Placental pericyte (primary cell): ENCODE measurements at places on chromosomes 3 and 15. TPM values are rescaled to one million over a fixed set of nuclear protein-coding genes. Genes with fewer than 3 reads are reported as not detected.

Gene SEMA3G
- total RNA-seq: under 0.01 TPM in 2 replicates

Gene CFAP100
- total RNA-seq: not detected in 2 replicates

Gene CTXND1
- not detected in 2 replicates for total RNA-seq

Gene EFCC1
- under 0.01 and 0.86 TPM in 2 replicates for total RNA-seq

Gene HRG
- not detected in 2 replicates for total RNA-seq

Gene KBTBD13
- not detected in 2 replicates for total RNA-seq

Gene SLC38A3
- total RNA-seq: not detected in 2 replicates

Gene ZNF385D
- total RNA-seq: 0.43 TPM in 1 of 2 replicates, not detected in the other

Gene CSPG5
- total RNA-seq: 0.14 TPM in 1 of 2 replicates, not detected in the other

Gene TOP2B
- 63.9 and 68.5 TPM in 2 replicates for total RNA-seq

Gene LACTB
- total RNA-seq: 21.4 and 22.6 TPM in 2 replicates

Gene PLIN1
- total RNA-seq: not detected in 2 replicates

Gene CHRFAM7A
- total RNA-seq: 0.22 TPM in 1 of 2 replicates, not detected in the other

Gene PPP1R14D
- total RNA-seq: not detected in 2 replicates

Gene GOLGA8R
- total RNA-seq: 0.66 and 0.86 TPM in 2 replicates

Gene CHRNA5
- total RNA-seq: 0.66 and 2.0 TPM in 2 replicates

Gene TMEM207
- total RNA-seq: not detected in 2 replicates

Gene TLR9
- total RNA-seq: not detected in 2 replicates

Gene CASR
- total RNA-seq: not detected in 2 replicates

Gene NLGN1
- 0.44 and 6.7 TPM in 2 replicates for total RNA-seq

Gene XCR1
- not detected in 2 replicates for total RNA-seq

Gene VILL
- 5.4 and 9.0 TPM in 2 replicates for total RNA-seq

Gene KAT2B
- 3.7 and 8.6 TPM in 2 replicates for total RNA-seq

Gene GRK7
- total RNA-seq: not detected in 2 replicates

Gene ANKRD34C
- not detected in 2 replicates for total RNA-seq

Gene SNAP23
- total RNA-seq: 93.2 and 95.9 TPM in 2 replicates

Gene NSMCE3
- total RNA-seq: 7.4 and 9.4 TPM in 2 replicates

Gene PLS1
- total RNA-seq: 0.22 and 2.1 TPM in 2 replicates

Gene FBXW12
- total RNA-seq: not detected in 2 replicates

Gene NTRK3
- 0.44 TPM in 1 of 2 replicates, not detected in the other for total RNA-seq

Gene SEMA6D
- 25.8 and 28.2 TPM in 2 replicates for total RNA-seq

Gene GOLGA8Q
- total RNA-seq: 0.29 and 1.1 TPM in 2 replicates

Gene RNF123
- total RNA-seq: 34.8 and 39.7 TPM in 2 replicates

Gene SLC51A
- total RNA-seq: not detected in 2 replicates

Gene ALPK3
- total RNA-seq: 0.57 and 1.5 TPM in 2 replicates

Gene SLC35G2
- 8.3 and 14.5 TPM in 2 replicates for total RNA-seq

Gene FAM3D
- total RNA-seq: not detected in 2 replicates

Gene C3orf49
- total RNA-seq: not detected in 2 replicates

Gene FAM219B
- 28.2 and 40.7 TPM in 2 replicates for total RNA-seq

Gene GABRR3
- total RNA-seq: not detected in 2 replicates

Gene GOLGA6L26
- total RNA-seq: not detected in 2 replicates

Gene CLDN1
- 16.6 and 161 TPM in 2 replicates for total RNA-seq

Gene PIK3CB
- total RNA-seq: 12.2 and 13.1 TPM in 2 replicates

Gene IQCH
- total RNA-seq: 1.5 and 1.9 TPM in 2 replicates

Gene DENND6A
- 11.6 and 25.9 TPM in 2 replicates for total RNA-seq

Gene KNG1
- total RNA-seq: not detected in 2 replicates

Gene AADACL2
- not detected in 2 replicates for total RNA-seq

Gene IMP3
- 100 and 101 TPM in 2 replicates for total RNA-seq

Gene SYNPR
- total RNA-seq: not detected in 2 replicates

Gene SAXO2
- 0.88 and 1.3 TPM in 2 replicates for total RNA-seq

Gene P3H2
- 14.4 and 28.6 TPM in 2 replicates for total RNA-seq

Gene SHC4
- 2.8 and 4.0 TPM in 2 replicates for total RNA-seq

Gene EPHB1
- total RNA-seq: 0.88 and 1.0 TPM in 2 replicates

Gene C3orf80
- 5.7 and 9.7 TPM in 2 replicates for total RNA-seq

Gene IFRD2
- 74.6 and 130 TPM in 2 replicates for total RNA-seq
